Smooth muscle cell of trachea (primary cell): ENCODE measurements at places on chromosomes 1 and 21. TPM values are rescaled to one million over a fixed set of nuclear protein-coding genes. Genes with fewer than 3 reads are reported as not detected.

C4BPB gene
- total RNA-seq: not detected in 2 replicates

NRDC gene
- total RNA-seq: 92.1 and 136 TPM in 2 replicates

MCOLN2 gene
- total RNA-seq: 3.5 and 3.6 TPM in 2 replicates

NCF2 gene
- 0.15 and 0.50 TPM in 2 replicates for total RNA-seq

KRTAP10-7 gene
- not detected in 2 replicates for total RNA-seq

ZC3H12A gene
- total RNA-seq: 10.8 and 11.6 TPM in 2 replicates

ASTN1 gene
- total RNA-seq: under 0.01 and 0.17 TPM in 2 replicates

TNNT2 gene
- total RNA-seq: not detected in 2 replicates

CENPL gene
- total RNA-seq: 7.8 and 25.6 TPM in 2 replicates

MRPL9 gene
- 73.1 and 97.4 TPM in 2 replicates for total RNA-seq

ARF1 gene
- total RNA-seq: 297 and 326 TPM in 2 replicates

YARS1 gene
- total RNA-seq: 139 and 154 TPM in 2 replicates

CD1D gene
- 0.50 TPM in 1 of 2 replicates, not detected in the other for total RNA-seq

IVL gene
- total RNA-seq: not detected in 2 replicates

GPR89B gene
- total RNA-seq: 13.4 and 21.1 TPM in 2 replicates
